ENCODE measurements at places on chromosomes 6 and 20.

DNA sequence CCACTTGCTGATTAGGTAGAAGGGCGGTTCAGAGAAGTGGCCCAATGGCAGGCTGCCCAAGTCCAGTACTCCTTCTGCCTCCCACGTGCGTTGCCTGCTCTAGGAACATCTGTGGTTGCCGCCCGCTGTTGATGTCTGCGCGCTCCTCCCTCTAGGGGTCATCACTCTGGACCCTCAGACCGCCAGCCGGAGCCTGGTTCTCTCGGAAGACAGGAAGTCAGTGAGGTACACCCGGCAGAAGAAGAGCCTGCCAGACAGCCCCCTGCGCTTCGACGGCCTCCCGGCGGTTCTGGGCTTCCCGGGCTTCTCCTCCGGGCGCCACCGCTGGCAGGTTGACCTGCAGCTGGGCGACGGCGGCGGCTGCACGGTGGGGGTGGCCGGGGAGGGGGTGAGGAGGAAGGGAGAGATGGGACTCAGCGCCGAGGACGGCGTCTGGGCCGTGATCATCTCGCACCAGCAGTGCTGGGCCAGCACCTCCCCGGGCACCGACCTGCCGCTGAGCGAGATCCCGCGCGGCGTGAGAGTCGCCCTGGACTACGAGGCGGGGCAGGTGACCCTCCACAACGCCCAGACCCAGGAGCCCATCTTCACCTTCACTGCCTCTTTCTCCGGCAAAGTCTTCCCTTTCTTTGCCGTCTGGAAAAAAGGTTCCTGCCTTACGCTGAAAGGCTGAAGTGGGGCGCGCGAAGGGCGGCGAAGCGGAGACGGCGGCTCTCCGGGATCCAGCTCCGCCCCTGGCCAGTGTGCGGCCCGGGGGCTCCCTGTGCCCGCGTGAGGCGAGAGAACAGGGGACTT is 8.5 kb downstream of the TRIM15 start:
- no peak for DNase-seq

DNA sequence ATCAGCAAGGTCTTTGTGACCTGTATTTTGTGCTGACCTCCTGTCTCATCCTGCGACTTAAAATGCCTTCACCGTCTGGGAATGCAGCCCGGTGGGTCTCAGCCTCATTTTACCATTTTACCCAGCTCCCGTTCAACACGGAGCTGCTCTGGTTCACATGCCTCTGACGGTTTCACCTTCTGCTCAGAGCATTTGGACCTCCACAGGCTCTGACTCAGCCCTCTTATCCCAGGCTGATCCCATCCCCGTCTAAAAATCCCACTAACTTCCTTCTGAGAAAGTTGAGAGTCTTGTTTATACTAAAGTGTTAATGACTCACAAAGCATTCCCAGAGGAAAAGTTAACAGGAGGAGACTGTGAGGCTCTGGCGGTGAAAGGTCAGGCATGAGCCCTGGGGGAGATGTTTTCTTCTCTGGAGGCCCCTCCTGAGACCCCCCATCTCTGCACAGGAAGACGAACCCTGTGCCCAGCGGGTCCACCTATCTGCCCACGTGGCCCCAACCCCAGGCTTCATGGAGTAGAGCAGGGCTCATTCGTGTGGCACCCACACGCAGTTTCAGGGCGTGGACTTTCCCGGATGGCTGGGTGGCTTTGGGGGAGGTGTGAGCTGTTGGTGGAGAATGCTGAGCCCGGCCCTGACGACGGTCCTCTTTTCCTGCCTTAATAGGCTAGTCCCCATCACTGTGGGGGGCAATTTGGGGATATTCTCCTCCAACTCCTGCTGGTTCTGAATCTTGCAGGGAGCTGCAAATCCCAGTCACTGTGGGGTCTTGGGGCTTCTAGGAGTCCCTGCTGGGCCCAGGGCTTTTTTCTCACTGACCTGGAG is 3.3 kb upstream of the BIRC7 start:
- DNase-seq: no peak

- DNase-seq: no peak
These were observed 631 bp downstream of the PHACTR3 start for GRCh38 chr20:59604741-59605600.

DNA sequence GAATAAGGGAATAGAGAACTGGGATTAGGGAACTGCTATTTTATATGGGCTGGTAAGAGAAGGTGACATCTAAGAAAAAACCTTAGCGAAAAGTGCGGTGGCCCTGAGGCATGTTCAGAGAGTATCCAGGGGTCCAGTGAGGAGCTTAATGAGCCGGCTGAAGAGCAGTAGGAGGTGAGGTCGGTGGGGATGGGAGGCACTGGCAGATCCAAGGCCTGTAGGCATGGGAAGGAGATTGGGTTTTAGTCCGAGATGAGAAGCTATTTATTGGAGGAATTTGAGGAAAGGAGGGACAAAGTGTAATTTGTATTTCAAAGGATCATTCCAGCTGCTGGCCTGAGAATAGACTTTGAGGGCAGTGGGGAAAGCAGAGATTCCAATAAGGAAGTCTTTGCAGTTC is 123.8 kb downstream of the QKI start:
- no peak for DNase-seq

DNA sequence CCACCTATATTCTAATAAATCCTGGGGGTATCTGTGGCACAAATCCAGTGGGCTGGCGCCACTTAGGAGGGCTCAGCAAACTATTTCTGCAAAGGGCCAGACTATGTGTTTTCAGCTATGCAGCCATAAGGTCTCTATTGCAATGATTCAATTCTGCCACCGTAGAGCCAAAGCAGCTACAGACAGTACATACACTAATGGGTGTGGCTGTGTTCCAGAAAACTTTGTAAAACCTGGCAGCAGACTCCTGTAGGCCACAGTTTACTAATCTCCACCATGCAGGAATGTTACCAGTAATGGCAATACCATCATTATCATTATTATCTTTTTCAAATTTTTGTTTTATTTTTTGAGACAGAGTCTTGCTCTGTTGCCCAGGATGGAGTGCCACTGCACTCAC is 65.7 kb downstream of the SULF2 start:
- DNase-seq: no peak

DNA sequence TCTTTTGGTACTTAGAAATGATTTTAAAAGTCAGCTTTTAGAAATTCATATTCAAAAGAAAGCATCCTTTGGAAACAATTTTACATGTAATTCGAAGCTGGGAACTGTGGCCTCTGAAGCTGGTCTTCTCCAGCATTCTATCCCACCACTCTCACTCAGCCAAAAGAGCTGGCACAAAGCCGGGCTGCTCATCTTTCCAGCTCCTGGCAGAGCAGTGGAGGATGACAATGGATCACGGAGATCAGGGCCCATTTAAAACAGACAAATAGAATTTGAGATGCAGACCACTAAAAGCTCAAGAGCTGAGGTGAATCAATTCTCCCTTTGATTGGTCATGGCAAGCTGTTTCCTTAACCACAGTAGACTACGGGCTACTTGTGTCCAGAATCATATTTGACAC is 60.6 kb downstream of the OTOR start:
- no peak for DNase-seq

GRCh38 chr20:25220021-25220730 is 24.7 kb downstream of the ENTPD6 start:
- no peak for DNase-seq

GRCh38 chr20:37903317-37904007 is 535 bp downstream of the VSTM2L start:
- no peak for DNase-seq

DNA sequence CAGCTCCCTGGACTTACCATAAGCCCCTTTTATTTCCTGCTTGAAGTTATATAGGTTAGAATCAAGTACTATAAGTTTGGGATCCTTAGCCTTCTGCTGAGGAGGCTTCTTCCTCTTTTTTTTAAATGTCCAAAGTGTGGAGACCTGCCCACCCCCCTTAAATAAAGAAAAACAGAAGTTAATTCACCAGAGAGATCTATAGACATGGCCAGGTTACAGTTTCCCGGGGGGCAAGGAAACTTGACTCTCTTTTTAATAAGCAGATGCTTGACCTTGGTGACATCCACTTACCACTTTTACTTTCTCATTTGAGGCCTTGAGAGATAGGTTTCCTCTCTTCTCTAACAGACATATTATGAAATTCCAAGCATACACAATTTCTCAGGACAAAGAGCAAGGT is 88.3 kb downstream of the BMP2 start:
- no peak for DNase-seq

GRCh38 chr6:100488244-100488643 is 23.5 kb upstream of the SIM1 start:
- DNase-seq: no peak

DNA sequence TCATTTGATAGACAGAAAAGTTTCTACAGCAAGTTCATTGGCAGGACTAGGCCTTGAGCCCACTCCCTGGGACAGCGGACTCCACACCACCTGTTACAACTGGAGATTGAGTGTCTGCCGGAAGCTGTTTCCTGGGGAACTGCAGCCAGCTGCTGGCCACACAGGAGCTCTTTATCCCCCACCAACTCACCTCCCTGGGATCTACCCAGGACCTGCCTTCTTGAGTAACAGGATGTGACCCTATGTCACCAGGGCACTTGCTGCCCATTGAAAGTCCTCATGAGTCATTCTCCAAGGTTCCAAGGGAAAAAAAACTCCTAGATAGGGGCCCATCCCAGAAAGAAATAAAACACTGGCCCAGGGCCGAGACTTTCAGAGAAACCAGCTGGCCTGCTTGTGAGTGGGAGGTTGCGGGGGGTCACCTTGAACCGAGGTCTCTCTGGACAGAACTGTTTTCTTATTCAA is 37.4 kb upstream of the SLC9A8 start:
- DNase-seq: no peak

DNA sequence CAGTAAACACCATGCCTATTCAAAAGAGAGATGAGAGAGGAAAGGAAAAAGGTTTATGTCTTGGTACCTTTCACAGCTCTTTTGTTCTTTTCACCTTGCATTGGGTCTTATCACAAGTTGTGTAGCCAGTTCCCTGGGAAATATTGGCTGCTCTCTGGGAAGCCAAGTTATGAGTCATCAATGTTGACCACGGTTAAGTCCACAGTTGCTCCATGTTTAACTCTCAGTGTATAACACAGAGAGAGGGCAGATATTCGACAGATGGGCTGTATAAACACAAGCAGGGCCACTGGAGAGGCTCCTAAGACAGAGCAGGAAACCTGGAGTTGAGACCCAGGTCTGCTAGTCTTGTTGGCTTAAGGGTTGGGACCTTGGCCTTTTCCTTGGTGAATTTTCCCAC is 718.6 kb downstream of the QKI start:
- DNase-seq: no peak

DNA sequence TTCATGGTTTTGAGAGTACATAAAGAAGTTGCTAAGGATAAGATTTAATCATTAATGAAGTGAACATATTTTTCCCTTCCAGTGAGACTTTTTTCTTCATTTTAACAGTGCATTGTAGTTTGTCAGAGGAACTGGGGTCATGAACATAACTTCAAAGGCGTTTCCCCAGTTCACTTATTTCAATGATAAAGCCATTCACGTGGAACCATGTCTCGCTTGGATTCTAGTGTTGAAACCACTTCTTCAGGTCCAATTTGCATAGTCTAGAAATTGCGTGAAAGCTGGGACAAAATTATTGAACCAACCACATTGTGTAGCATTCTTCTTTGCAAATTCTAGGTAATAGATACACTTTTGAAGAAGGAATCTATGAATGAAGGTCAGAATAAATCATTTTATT is 197.0 kb downstream of the CLIC5 start:
- no peak for DNase-seq

DNA sequence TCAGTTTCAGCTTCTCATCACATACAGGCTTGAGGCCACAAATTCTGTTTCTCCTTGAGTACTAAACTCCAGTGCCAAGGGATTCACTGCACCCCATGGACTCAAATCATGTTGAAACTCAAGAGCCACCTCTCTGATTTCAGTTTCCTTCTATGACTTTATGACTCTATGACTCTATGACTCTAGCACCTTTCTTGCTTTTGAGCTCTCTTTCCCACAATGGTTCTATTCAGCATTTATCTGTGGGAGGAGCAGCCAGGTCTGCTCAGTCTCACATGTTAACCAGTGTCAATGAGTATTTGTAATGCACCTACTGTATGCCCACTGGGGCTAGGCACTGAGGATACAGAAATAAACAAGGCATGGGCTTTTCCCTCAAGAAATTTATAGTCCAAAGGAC is 14.6 kb upstream of the SLC22A2 start:
- DNase-seq: no peak

DNA sequence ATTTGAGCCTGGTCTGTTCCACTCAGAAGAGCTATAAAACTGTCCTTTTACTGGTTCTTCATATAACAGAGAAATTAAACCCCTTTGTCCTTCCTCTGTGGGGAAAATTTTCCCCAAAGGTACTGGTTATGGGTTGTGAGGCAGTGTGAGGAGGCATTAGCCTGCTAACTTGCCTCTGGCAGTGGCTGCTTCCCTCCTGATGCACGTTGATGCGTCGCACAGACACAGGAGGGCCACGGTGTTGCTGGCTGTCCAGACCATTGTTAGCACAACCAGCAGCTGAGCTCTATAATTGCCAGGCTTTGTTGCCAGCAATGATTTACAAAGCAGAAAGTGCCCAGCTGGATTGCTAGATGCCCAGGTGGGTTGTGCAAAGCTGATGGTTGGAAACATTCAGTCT is 10.1 kb downstream of the AAR2 start:
- DNase-seq: no peak

DNA sequence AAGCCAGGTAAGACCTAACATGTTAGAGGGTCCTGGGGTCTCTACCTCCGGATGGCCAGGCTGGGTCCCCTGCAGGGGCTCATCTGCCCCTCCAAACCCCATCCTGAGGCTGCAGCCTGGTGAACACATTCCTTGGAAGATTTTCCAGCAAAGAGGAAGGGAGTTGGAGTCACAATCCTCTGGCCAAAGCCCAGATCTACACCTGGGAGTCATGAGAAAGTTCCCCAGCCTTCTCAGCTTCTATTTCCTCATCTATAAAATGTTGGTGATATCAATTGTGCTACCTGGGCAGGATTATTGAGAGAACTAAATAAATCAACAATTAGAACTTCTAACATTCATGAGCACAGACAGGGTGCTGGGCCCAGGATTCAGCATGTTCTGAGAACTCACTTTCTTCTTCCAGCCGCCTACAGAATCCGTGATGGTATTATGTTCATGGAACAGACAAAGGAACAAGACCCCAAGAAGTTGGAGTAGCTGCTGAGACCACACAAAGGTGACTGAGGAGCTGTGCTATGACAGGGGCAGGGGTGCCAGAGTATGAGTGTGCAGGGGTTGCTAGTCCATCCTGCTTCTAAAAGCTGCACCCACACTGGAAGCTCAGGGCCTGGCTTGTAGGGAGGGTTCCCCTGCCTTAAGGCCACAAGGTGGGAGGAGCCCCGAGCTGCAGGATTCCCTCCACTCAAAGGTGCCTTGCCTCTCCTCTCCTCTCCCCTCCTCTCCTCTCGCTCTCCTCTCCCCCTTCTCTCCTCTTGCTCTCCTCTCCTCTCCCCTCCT is 68.9 kb downstream of the BMP7 start:
- DNase-seq: no peak

- DNase-seq: no peak
These were observed 128.8 kb upstream of the SIM1 start for GRCh38 chr6:100593522-100593921.

- no peak for DNase-seq
These were observed 338.1 kb downstream of the PLCB1 start for GRCh38 chr20:8470156-8470555.

Measured in foreskin melanocyte (primary cell).